ENCODE measurements at places on chromosomes 1 and 21. TPM values are rescaled to one million over a fixed set of nuclear protein-coding genes. Genes with fewer than 3 reads are reported as not detected.

The FCRL3 gene
- total RNA-seq = 20.3 TPM

The SLC2A1 gene
- 123 TPM for total RNA-seq

The TNNI3K gene
- total RNA-seq = not detected

The TDRD5 gene
- total RNA-seq = not detected

GRCh38 chr1:203534526-203534925 lies 40.6 kb downstream of the OPTC start:
- DNase-seq = no peak
- no peak overlapping the region for H3K27ac ChIP-seq
- H3K4me3 ChIP-seq = no peak overlapping the region

GRCh38 chr1:26317146-26317545 lies 612 bp upstream of the CD52 start:
- H3K36me3 ChIP-seq = peaks cover 16% of the 10 kb centered on the region
- peaks cover 62% of the 10 kb centered on the region for H3K4me1 ChIP-seq
- H3K27ac ChIP-seq = peak overlapping the region; percentile 77
- DNase-seq = no peak
- no peaks in the 10 kb centered on the region for H3K27me3 ChIP-seq

GRCh38 chr1:213369465-213369864 lies 318.4 kb downstream of the RPS6KC1 start:
- H3K4me1 ChIP-seq = no peaks in the 10 kb centered on the region
- no peaks in the 10 kb centered on the region for H3K27me3 ChIP-seq
- H3K4me3 ChIP-seq = no peak overlapping the region
- H3K27ac ChIP-seq = no peak overlapping the region
- no peaks in the 10 kb centered on the region for H3K36me3 ChIP-seq

GRCh38 chr1:76677416-76678405 lies 189.6 kb upstream of the ST6GALNAC5 start:
- H3K27me3 ChIP-seq = no peaks in the 10 kb centered on the region
- no peaks in the 10 kb centered on the region for H3K4me1 ChIP-seq
- no peak for DNase-seq
- H3K27ac ChIP-seq = no peak overlapping the region

- H3K4me1 ChIP-seq = no peaks in the 10 kb centered on the region
- no peak overlapping the region for H3K27ac ChIP-seq
- H3K27me3 ChIP-seq = no peaks in the 10 kb centered on the region
- DNase-seq = peak; percentile 82
Observed at GRCh38 chr1:160193091-160193819, 2.9 kb downstream of the CASQ1 start.

- H3K27me3 ChIP-seq = no peaks in the 10 kb centered on the region
- H3K27ac ChIP-seq = no peak overlapping the region
- no peaks in the 10 kb centered on the region for H3K36me3 ChIP-seq
- no peak overlapping the region for H3K4me3 ChIP-seq
Observed at GRCh38 chr1:231020139-231020601, 19.9 kb downstream of the FAM89A start.

All from naive thymus-derived CD4-positive, alpha-beta T cell (primary cell).